GM13977 (cell line): ENCODE measurements at places on chromosomes 5 and 9.

DNA sequence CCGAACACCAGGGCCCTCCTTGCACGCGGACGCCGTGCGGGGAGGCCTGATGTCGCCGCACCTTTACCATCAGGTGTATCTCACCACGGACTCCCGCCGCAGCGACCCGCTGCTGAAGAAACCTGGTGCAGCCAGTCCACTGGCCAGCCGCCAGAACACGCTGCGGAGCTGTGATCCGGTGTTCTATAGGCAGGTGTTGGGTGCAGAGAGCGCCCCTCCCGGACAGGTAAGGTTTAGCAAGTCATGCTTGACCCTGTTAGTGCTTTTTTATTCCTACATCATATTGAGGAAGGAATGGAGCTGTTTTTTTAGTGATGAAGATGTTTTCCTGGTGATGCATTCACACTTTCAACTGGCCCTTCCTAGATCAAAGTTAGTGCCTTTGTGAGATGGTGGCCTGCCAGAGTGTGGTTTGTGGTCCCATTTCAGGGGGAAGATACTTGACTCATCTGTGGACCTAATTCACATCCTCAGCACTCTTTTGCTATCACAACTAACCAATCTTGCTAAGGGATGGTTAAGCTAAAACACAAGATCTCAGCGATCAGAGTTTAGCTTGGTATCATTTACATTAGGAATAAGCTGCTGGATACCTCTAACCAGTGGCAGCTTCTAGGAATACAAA is 2.7 kb downstream of the PCDHGC3 start:
- DNase-seq: no peak

- DNase-seq: no peak
Measured at GRCh38 chr9:125998837-125999503, 251.8 kb downstream of the PBX3 start.

- no peak for DNase-seq
Measured at GRCh38 chr5:159113405-159113804, 13.7 kb upstream of the EBF1 start.

GRCh38 chr9:116209414-116210116 is 56.0 kb downstream of the PAPPA start:
- no peak for DNase-seq

GRCh38 chr5:154467655-154468354 is 10.2 kb downstream of the HAND1 start:
- peak; percentile 86 for DNase-seq

DNA sequence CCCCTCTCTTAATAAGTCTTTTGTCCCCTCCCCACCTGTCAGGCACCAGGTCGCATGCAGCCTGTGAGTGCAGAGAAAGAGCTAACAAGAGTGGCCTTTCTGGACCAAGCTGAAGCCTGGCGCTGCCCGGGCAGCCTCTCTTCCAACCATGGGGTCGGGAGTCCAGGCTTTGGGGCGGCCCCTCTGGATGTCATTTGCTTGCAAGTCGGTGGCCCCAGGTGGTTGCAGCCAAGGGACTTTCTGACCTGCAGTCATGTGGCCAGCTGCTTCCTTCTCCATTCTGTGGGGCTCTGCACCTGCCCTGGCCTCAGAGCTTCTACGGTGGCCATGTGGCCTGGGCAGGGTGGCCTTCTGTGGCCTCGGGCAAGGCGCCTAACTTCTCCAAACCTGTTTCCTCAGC is 159.7 kb downstream of the DAB2IP start:
- DNase-seq: no peak

GRCh38 chr9:4997631-4998030 is 12.6 kb downstream of the JAK2 start:
- no peak for DNase-seq

DNA sequence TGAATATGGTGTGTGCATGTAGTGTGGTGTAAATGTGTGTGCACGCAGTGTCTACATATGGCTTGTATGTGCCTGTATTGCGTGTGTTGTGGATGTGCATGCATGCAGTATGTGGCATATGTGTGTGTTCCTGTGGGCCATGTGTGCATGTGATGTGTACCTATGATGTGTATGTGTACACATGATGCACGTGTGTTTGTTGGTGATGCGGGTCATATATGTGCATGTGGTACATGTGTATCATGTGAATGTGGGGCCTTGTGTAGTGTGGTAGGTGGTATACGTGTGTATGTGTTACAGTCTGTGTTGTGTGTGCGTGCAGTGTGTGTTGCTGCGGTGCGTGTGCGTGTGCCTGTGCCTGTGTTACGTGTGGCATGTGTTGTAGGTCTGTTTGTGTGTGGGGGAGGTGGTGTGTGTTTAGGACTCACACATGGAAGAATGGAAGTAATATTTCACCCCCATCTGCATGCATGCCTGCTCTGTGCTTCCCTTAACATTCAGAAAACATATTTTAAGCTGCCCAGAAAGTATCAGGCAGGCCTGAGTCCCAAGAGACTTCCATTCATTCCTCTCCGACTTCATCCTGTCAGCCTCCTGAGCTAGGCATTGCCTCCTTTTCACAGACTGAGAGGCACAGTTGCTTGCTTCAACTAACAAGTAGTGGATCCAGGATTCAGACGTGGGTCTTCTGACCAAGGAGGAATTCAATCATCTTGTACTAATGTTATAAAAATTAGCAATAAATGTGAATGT is 55.4 kb upstream of the RUFY1 start:
- no peak for DNase-seq

DNA sequence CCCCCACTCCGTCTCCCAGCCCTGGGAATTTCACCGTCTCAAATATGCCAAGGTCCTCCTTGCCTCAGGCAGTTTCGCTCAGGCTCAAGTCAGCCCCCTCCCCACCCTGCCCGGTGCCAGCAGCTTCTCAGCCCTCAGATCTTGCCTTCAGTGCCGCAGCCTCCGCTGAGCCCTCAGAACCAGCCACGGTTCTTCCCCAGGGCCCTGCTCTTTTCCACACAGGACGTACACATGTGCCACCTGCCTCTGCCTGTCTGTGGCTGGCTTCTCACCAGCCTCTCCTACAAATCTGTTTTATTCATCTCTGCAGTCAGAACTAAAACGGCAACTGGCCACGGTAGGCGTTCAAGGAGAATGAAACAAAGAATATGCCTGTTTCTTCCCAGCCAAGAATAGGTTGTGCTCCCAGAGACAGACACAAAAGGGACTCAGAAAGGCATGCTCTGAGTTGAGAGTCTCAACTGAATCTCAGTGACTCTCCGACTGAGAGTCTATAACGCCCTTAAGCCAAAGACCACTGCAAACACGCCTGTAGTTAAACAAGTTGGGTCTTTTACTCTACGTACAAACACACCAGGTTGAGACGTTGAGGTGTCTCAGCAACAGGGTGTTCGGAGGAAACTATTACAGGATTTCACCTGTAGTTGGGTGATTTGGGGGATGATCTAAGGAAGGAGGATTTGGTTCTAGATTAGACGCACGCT is 10.6 kb upstream of the GRIN1 start:
- no peak for DNase-seq

- no peak for DNase-seq
Measured at GRCh38 chr5:2703041-2703440, 48.4 kb downstream of the IRX2 start.

DNA sequence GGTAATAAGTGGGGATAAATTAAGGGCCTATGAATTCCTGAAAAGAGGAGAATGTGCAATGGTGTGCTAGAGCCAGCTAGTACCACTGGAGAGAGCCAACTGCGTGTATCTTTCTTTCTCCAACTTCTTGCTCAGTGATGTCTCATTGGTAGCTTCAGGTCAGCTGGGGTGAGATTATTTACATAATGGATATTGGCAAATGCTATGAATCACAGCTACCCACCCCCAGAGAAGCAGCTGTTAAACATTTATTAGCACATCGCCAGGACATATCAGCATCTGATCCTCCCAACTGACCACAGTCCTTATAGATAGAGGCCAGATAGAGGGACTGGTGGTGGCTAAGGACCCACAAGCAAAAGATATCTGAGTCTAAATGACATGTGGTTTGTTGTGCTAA is 421.3 kb downstream of the ACTL7B start:
- no peak for DNase-seq

GRCh38 chr5:151200913-151201595 is 22.8 kb downstream of the CCDC69 start:
- DNase-seq: no peak

GRCh38 chr9:81387360-81388106 is 301.8 kb downstream of the TLE1 start:
- no peak for DNase-seq

DNA sequence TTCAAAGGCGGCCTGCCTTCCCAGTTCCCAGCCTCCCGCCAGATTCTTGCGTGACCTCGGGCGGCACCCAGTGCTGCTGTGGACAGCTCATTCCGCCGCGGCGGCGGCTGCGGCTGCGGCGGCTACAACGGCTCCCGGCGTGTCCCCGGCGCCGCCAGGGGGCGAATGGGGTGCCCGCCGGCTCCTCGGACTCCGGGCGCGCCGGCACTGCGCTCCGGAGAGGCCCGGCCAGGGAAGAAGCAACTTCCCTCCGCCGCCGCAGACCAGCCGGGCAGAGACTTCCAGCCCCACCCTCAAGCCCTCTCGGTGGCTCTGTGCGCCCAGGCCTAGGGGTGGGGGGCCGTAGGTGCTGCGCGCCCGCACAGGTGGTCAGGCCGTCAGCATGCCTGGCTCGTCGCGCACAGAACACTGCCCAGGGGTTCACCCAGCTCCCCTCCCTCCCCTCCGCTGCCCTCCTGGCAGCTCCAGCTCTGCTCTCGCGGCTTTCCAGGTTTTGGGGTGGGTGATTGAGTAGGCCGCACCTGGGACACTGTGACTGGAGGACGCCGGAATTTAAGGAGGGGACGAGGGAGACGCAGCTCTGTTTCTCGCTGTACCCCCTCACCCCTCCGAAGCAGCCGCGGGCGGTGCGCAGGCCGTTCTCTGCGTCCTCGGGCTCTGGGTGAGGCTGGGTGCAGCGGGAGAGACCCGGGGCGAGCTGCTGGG is 20.2 kb downstream of the IGIP start:
- DNase-seq: peak; percentile 83

DNA sequence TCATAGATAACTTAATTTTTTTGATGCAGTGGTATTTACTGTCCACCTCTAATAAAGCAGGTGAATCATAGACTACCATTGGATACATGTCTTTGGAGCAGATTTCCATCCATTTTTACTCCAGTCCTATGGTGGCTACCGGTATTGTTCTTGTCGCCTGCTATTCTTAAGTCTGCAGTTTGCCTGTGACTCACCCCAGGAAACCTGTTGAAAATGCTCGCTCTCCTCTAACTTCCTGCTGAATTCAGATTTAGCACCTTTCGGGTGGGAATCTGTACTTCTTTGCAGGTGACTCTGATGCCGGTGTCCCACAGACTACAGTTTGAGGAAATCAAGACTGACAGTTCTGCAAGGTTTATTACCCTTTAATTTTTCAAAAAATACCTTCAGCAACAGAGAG is 58.8 kb upstream of the DHFR start:
- DNase-seq: no peak

- no peak for DNase-seq
Measured at GRCh38 chr5:128798871-128799270, 166.4 kb upstream of the SLC27A6 start.

GRCh38 chr5:38808666-38809343 is 37.0 kb upstream of the OSMR start:
- DNase-seq: no peak

DNA sequence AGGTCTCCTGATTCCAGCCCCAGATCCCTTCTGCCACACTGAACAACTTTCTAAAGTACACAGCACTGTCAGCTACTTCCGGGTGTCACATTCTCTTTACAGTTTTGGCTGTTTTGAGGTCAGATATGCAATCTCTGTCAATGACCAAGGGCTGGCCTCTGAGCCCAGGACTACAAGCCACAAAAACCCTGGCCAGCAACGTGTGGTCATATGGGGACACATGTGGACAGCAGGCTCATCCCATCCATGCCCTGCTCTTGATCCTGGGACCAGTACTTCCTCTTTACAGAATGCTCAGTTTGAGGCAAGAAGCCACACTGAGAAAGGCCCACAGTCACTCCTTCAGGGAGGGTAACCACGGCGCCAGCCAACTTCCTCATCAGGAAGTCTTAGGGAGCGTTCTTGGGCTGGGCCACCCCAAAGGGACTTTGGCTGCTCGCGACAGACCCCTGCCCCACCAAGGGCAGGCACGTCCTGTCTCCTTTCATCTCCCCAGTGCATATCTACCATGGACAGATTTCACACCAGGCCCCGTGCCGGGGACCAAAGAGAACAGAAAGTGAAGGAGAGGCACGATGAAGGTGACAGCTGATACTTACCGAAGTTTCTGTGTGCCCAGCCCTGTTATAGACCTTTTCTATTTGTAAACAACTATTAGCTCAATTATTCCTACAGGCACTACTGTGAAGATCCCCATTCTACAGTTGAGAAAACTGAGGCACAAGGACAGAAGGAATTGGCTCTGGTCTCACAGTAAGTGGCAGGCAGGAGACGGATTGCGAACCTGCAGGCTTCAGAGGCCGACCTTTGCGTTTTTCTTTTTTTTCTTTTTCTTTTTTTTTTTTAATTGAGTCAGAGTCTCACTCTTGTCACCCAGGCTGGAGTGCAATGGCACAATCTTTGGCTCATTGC is 37.3 kb downstream of the STK10 start:
- DNase-seq: peak; percentile 69

DNA sequence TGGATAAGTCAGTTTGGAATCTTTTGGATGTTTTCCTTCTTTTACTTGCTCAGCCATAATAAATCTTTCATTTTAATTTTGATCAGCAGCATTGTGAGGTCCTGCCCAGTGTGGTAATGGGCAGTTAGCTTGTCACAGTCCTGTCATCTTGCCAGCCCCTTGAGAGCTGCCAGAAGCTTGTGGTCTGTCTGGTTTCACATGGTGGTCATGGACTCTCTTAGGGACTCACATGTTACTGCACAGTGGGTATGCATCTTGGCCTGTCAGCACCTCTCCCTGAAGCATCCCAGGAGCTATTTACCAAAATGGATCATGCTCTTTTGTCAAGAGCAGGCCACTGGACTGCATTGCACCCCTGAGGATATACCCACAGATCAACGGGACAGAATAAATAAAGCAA is 60.3 kb downstream of the DAPK1 start:
- DNase-seq: no peak

GRCh38 chr9:76630916-76631315 is 133.3 kb upstream of the PCA3 start:
- DNase-seq: no peak

- no peak for DNase-seq
Measured at GRCh38 chr5:106292654-106293053, 1378.1 kb downstream of the EFNA5 start.

GRCh38 chr9:90915693-90916092 is 114.1 kb downstream of the SYK start:
- peak; percentile 43 for DNase-seq

DNA sequence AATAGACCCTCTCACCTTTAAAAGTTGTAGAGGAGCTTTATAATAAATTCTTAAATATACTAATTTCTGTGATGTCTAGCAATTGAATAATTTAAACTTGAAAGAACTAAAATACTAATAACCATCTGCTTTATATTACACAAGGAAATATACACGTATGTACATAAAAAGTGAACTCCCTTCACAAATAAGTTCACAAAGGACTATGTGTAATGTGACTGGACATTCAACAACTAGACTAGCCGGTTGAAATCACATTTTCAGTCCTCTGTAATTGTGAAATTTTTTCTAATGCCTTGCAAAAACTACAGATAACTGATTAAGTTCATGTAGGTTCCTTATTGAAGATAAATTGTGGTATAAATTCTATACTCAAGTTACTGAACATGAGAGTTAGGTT is 11.6 kb downstream of the NSA2 start:
- DNase-seq: no peak
